Amygdala (tissue), 56 donors: ENCODE measurements at places on chromosomes 16 and 17.

DNA sequence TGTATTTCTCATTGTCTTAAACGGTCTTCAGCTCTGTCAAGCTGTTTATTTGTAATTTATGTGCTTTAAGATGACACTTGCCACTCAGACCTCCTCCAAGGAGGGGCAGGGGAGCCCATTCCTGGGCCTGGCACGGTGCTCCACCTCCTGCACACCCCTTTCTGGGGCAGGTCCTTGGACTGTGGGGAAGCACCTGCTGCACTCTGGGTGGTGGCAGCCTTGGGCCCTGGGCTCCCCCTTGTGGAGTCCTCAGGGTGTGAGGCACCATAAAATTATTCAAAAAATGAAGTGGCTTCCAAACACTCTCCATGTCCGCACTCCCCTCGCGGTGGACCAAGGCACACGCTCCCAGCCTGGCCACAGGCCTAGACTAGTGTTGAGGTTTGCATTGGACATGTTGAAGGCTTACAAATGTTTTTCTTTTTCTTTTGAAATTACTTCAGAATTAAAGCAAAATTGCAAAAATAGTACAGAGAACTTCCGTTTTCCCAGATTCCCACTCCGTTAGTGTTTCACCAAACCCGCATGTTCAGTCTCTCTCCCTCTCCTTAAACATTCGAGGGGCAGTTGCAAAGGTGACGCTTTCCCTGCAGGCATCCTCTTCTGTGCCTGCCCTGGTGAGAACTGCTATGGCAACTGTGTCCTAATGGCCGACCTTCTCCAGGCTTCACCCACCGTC, 32.4 kb downstream of the FOXK2 start:
- peak; percentile 46 for DNase-seq

GRCh38 chr17:81511804-81512561, 616 bp downstream of the ACTG1 start:
- no peak for DNase-seq

DNA sequence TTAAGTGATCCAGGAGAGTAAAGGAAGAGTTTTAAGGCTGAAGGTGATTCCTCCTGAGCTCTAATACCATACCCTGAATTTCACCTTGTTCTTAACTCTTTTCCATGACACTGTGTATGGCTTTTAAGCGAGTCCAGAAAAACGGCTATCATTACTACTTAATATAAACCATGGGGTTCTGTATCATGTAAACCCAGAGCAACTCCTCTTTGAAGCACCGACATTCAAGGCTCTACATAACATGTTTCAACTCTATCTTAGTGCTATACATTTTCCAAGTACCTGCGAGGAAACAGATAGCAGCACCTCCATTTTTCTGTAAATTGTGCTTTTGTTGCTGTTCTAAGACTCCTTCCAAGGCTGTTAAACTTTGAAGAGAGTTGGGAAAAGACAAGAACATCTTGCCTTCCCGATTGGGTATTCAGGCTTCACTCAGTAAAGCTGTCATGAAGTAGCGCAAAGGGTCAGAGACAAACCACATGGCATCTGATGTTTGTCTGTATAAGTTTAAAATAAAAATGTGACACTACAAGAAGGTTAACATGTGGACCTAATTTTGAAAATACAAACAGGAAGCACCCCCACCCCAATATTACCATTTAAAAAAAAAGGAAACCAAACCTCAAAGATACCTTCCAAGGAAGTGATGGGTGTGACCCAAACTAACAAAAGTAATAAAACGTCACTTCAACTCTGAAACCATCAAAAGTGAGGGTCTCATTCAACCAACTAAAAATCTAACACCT, 3.9 kb downstream of the STAT5B start:
- no peak for DNase-seq

GRCh38 chr17:83186226-83186625, 106.8 kb downstream of the METRNL start:
- no peak for DNase-seq

DNA sequence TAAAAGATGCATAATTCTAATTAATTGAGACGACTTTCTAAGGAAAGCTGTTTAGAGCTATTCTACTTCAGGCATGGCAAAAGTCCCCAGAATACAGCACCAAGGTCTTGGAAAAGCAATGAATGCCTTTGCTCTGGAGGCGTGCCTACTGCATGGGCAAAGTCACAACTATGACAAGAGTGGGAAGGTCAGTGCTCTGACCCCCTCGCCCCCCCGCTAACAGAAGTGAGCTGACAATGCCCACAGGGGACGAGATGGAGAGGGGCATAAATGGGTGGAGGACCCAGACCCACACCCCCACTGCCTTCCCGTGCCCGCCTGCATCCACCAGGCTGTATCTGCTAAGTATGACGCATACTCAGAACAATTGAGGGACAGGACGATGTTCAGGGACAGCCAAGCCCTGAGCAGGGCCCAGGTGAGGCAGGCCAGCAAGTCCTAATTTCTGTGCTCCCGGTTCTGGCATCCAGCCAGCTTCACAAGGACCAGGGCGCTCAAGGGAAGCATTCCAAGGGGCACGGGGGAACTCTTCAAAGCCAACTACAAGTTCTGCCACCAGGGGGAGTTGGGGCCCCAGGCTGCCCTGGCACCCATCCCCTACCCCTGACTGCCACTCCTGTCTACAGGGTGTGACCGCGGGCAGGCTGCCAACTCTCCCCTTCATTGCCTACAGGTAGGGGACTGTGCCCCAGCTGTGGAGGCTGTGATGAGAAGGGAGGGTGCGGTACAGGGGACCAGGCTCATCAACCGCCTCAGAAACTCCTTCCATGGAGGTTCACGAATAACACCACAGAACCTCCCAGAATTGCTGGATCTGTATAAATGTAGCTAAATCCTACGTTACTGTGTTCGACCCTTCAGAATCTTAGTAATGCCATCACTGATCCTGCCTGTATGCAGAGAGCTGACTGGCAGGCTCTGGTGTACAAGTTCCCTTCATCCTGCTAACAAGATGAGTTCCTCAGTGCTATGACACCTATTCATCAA, 20.8 kb downstream of the NPRL3 start:
- no peak for DNase-seq

DNA sequence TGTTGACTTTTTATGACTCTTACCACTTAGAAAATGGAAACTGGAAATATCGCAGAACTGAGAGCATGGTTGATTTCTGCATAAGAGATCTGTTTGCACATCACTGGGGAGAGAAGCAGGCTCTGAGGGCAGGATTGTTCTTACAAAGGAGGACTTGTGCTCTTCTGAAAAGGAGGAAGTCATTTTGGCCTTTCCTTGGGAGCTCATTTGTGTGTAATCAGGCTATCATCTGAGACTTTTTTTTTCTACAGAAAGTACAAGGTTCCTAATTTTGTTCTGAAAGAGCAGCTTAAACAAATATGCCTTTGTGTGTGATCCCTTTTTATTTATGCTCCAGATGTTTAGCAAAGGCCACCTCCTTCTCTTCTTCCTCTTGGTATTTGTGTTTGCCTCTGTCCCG, 145.7 kb upstream of the CACNG5 start:
- DNase-seq: no peak

- DNase-seq: no peak
Observed at GRCh38 chr16:22668318-22668717, 145.6 kb upstream of the HS3ST2 start.

- no peak for DNase-seq
Observed at GRCh38 chr16:6165330-6165979, 1067.9 kb upstream of the EEF2KMT start.

DNA sequence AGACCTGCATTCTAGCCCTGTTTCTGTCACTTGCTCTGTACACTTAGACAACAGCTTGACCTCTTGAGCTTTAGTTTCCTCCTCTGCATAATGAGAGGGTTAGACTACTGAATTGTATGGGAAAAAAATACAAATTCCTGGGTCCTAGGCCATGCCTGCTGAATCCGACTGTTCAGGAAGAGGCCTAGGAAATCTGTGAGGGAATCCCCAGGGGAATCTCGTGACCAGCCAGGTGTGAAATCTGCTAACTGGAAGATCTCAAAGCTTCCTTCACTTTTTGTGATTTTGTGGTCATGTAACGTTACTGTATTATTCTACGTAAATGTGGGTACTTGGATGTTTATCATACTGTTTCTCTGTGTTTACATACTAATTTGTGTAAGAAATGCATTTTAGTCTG, 58.2 kb downstream of the CYLD start:
- no peak for DNase-seq

- DNase-seq: no peak
Observed at GRCh38 chr17:36089339-36089865, 541 bp downstream of the CCL3 start.

DNA sequence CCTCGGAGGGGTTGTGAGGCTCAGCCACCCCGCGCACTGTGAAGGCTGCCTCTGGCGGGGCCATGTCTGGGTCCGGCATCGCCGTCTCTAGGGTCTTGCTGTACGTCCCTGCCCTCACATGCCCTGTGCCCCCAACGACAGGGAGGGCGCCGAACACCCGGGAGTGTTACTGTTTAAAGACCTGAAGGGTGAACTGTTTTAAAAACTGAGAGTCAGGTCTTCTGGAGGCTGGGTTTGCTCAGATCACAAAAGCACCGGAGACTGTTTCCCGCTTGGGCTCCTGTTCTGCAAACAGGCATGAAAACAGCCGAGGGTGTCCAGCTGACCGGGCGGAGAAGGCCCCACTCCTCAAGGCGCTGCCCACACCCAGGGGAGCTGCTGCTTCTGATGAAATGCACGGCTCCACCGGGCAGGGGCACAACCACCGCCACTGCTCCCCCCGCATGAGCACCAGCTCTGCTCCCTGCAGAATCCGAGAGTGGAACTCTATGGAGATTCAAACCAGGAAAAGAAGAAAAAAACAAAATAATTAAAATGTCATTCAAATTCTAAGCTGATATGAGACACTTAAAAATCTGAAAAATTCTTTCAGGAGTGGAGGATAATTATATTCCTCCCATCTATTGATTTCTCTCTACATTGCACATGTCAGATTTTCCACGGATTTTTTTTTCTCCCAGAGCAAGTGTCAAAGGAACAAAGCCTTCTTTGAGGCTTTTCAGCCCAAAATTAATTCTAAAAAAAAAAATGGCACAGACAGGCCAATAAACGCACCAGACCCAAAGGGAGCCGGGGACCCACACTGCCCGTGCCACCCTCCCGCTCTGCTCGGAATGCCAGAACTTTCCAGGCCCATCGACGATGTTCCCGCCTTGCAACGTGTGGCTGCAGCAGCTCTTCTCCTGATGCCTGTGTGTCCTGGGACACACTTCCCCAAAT, 74.3 kb downstream of the LMF1 start:
- peak; percentile 29 for DNase-seq

- DNase-seq: no peak
Observed at GRCh38 chr16:89425523-89425922, 64.8 kb downstream of the ANKRD11 start.

- no peak for DNase-seq
Observed at GRCh38 chr17:76213491-76213890, 26.8 kb downstream of the RNF157 start.
